ENCODE measurements at places on chromosomes 7 and 10. TPM values are rescaled to one million over a fixed set of nuclear protein-coding genes. Genes with fewer than 3 reads are reported as not detected.

Gene STEAP4
- total RNA-seq = 9.6 TPM

Gene TEX36
- total RNA-seq = not detected

DNA sequence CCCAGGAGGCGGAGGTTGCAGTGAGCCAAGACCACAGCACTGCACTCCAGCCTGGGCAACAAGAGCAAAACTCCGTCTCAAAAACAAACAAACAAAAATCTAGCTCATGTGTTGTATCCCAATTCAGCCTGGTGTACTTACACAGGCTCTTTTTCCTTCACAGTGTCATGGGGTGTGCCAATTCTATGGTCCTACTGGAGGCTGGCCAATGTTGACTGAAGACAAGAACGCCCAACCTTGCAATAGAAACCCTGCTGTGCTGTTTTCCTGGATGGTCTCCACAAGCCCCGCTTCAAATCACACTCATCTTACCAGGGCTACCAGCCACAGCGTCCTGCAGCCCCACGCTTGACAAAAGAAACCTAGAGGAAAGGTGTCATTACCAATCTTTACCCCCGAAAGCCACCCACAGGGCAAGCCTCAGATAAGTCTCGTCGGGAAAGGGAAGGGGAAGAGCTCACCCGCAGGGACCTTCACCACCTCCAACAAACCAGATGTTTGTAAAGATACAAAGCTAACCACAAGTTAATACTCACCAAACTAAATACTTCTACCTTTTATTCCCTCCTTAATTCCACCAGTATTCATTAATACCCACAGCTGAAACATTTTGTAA, 64.8 kb downstream of the TNS3 start:
- no peak for DNase-seq

DNA sequence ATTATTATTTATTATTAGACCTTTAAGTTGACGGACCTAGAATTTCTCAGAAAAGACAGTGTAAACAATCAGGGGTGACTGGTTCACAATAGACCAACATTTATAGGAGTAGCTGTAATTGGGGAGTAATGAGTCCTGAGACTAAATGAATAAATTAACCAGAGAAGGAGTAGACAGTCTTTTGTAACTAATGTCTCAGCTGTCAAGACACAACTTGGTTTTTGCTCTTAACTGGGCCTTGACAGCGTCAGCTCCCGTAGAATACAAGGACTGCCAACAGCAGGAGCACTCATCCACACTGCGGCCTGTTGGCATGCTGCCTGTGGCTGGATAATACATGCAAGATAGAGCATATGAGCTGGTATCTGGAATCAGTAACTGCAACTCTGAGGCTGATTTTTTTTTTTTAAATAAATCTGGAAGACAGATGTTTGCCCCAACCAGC, 123.9 kb downstream of the CACNA2D1 start:
- DNase-seq = peak; percentile 93
